ENCODE measurements at places on chromosomes 11 and 22.

DNA sequence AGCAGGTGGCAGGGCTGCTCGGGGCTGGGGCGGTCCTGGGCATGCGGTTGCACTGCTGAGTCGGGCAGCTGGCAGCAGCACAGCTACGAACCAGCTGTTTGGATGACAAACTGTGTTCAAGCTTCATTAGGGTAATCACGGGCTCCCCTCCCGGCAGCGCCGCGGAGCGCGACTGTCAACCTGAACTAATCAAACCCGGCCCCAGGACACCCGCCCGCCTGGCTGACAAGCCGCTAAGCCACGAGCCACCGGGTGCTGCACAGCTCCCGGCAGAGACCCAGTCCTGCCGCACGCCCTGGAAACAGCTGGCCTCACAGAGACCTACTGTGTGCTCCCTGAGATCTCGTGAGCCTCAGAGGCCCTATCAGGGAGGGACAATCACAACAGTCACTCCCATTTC is 60.6 kb upstream of the TCF20 start:
- DNase-seq, result no peak
- H3K4me3 ChIP-seq, result no peak overlapping the region
- peaks cover 27% of the 10 kb centered on the region for H3K4me1 ChIP-seq
- no peak overlapping the region for H3K27ac ChIP-seq

GRCh38 chr22:46575911-46576555 is 38.6 kb upstream of the CELSR1 start:
- no peak for DNase-seq
- peaks cover 25% of the 10 kb centered on the region for H3K4me1 ChIP-seq
- H3K27me3 ChIP-seq, result no peaks in the 10 kb centered on the region
- H3K36me3 ChIP-seq, result no peaks in the 10 kb centered on the region

DNA sequence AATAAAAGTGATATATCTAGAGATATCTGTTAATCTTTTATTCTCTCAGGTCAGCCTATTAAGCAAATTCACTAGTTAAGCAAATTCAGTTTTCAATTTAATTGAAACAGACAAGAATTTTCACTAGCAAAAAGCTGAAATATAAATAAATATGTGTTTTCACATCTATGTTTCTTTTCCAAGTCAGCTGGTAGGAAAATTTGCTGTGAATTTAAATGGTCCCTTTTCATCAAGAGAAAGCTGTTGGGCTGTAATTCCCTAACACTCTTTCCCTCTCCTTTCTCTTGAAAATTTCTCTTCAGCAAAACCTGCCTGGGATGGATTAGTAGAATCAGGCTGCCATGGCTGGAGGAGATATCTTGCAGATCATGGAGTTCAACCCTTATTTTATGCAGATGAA is 46.9 kb upstream of the BARX2 start:
- no peak for DNase-seq
- no peaks in the 10 kb centered on the region for H3K4me1 ChIP-seq
- no peak overlapping the region for H3K27ac ChIP-seq
- no peak overlapping the region for H3K4me3 ChIP-seq
- no peaks in the 10 kb centered on the region for H3K27me3 ChIP-seq

- no peak overlapping the region for H3K4me3 ChIP-seq
- H3K27me3 ChIP-seq, result peaks cover 4% of the 10 kb centered on the region
- H3K27ac ChIP-seq, result no peak overlapping the region
- peaks cover 2% of the 10 kb centered on the region for H3K4me1 ChIP-seq
- no peaks in the 10 kb centered on the region for H3K36me3 ChIP-seq
- DNase-seq, result no peak
These were observed 78.7 kb downstream of the ENTHD1 start for GRCh38 chr22:39814899-39815298.

- peaks cover 79% of the 10 kb centered on the region for H3K4me1 ChIP-seq
- H3K36me3 ChIP-seq, result peaks cover 3% of the 10 kb centered on the region
- no peak for DNase-seq
- H3K27ac ChIP-seq, result peak overlapping the region; percentile 97
These were observed 128.3 kb downstream of the MAML2 start for GRCh38 chr11:96214777-96215109.
